ENCODE measurements at places on chromosomes 6 and 20.

- DNase-seq, result peak; percentile 64
Observed at GRCh38 chr20:51487565-51488268, 54.8 kb downstream of the NFATC2 start.

DNA sequence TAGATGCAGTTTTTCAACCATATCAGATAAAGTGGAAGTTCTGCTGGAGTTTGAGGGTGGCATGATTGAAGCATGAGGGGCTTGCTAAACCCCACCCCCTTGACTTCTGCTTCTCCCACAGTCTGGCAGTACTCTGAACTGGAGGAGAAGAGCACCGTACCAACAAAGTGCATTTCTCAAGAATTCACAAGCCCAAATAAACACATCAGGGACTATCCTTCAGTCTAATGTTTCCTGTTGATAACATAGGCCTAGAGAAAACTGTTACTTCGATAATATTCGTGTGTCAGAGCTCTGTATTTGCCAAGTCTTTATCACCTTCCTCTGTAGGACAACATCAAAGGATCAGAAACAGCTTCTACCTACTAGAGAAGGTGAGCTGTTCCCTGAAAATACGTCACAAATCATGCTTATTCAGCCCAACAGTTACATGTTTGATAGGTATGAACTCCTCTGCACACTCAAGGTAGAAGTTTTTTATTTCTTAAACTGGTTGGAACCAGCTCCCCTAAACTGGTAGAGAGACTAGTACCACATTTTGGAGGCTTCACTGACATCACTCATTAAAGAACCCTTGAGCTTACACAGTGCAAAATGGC lies 153.2 kb upstream of the PRND start:
- DNase-seq, result no peak

GRCh38 chr20:57543754-57544153 lies 17.2 kb upstream of the PCK1 start:
- DNase-seq, result no peak

DNA sequence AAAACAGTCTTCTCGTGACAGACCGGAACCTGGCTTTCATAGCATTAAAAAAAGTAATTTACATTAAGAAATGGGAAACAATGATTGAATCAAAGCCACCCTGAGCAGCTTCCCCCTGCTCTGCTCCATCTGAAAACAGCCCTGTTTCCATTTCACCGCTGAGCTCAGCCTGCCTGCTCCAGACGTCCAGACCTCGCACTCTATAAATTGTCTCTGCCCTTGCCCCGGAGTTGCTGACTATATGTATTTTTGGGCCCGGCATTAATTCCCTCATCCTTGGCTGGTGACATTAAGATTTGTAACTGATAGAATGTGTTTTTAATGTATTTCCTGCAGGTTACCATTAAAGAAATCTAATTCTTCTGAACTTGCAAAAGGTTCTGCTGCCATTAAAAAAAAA lies 22.7 kb upstream of the TCP11 start:
- DNase-seq, result no peak

DNA sequence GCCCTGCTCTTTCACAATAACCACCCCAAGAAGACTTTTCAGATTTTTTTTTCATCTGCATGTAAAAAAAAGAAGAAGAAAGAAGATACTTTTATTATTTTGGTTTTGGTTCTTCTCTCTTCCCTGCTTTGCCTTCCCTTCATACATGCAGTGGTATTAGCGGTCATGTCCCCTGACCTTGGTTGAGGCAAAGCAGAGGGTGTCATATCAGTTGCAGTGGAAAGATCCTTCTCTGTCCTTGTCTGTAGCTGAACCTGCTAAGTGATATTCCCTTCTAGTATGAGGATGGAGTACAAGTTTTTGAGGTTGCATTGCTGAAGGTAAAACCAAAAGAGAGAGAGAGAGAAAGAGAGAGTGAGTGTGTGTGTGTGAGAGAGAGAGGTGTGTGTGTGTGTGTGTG lies 345.7 kb downstream of the UTRN start:
- DNase-seq, result no peak

DNA sequence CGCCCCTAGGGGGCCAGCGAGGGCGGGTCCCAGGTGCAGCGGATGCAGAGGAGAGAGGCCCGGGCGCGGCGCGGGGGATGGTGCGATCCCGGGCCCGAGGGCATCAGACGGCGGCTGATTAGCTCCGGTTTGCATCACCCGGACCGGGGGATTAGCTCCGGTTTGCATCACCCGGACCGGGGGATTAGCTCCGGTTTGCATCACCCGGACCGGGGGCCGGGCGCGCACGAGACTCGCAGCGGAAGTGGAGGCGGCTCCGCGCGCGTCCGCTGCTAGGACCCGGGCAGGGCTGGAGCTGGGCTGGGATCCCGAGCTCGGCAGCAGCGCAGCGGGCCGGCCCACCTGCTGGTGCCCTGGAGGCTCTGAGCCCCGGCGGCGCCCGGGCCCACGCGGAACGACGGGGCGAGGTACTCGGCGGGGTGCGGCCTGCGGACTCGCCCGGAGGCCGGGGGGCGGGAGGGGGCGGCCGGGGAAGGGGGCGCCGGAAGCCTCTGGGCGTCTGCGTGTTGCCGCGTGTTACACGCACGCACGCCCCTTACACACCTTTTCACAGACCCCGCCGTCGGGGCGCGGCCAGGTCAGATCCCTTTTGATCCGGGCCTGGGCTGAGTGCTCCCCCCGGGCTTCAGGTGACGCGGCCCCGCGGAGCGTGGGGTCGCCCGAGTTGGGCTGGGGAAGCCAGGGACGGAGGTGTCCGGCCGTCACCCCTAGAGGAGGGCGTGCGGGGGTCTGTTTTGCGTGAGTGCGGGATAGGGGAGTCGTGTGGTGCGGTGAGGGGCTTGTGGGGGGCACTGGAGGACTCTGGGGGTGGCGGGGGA lies 412 bp downstream of the TRIB3 start:
- DNase-seq, result no peak

DNA sequence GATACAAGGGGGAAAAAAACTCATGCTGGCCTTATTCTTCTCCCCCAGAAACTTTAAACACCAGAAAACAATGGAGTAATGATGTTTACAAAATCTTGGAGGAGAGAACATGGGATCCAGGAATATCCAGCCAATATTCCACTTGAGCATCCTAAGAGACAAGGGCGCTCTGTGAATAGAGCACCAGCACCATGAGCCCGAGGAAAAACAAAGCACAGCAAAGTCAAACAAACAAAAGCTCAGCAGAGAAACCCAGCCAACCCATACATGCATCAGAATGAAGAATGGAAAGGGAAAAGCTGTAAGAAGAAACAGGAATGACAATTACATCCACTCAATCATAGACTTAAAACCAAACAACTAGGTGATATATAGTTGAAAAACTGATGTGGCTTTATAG lies 4.6 kb upstream of the NAA20 start:
- DNase-seq, result no peak

- DNase-seq, result peak; percentile 33
Observed at GRCh38 chr6:13807696-13808095, 6.7 kb downstream of the MCUR1 start.

- peak; percentile 19 for DNase-seq
Observed at GRCh38 chr6:73854998-73855718, 159.2 kb downstream of the CD109 start.

GRCh38 chr20:21505810-21506530 lies 7.9 kb downstream of the NKX2-2 start:
- DNase-seq, result no peak

- DNase-seq, result no peak
Observed at GRCh38 chr6:166545156-166546034, 41.1 kb downstream of the RAMACL start.

GRCh38 chr6:31966997-31967925 lies 4.7 kb downstream of the DXO start:
- no peak for DNase-seq

DNA sequence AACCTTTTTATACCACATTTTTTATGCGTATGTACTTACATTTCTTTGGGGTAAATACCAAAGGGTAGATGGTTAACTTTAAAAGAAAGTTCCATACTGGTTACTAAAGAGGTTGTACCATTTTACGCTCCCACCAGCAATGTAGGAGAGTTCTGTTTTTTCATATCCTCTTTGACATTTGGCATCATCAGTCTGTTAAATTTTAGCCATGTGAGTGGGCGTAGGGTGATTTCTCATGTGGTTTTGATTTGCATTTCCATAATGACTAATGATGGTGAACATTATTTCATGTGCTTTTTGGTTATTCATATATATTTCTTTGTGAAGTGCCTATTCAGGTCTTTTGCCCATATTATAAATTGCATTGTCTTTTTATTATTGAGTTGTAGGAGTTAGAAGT lies 194.2 kb downstream of the PRL start:
- DNase-seq, result no peak

GRCh38 chr6:150395388-150396009 lies 26.7 kb downstream of the IYD start:
- no peak for DNase-seq

GRCh38 chr20:53636540-53637097 lies 43.0 kb upstream of the ZNF217 start:
- DNase-seq, result no peak

GRCh38 chr6:153392156-153392555 lies 261.1 kb upstream of the RGS17 start:
- no peak for DNase-seq

DNA sequence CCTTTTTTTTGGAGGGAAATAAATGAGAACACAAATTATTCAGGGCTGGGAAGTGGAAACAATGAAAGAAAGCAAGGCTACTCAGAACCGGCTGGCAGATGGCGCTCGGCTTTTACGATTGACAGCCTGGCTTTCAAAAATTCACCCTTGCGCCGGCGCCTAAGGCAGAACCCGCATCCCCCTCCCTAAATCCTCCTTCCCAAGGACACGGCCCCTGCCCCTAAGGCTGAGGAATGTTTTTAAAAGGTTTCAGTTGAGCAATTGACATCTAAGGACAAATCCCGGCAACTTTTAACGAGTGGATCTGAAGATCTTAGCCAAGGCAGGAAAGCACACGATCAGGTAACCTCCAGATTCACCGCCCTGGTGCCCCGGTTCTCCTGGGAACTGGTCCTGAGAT lies 16.3 kb downstream of the GNAS start:
- no peak for DNase-seq
